ENCODE measurements at places on chromosomes 1 and 21.

GRCh38 chr1:3641046-3641760 lies 8.7 kb downstream of the WRAP73 start:
- no peak for DNase-seq

DNA sequence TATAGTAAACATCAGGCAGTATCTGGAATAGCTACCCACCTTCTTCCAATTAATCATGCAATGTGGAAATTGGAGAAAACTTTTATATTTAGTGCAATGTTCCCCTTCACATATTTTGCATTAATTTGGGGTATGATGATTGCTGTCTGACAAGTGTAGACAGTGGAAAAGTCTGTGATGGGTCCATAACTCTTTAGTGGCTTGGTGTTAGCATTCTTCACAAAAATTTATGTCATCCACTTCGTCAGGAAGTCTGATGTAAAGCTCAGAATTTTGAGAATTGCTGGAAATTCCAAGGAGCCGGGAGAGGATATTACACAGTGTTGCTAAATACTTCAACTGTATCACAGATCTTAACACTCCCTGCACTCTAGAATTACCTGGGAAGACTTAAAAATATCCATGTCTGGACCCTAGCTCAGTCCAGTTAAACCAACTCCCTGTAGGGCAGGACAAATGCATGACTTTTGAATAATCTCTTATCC lies 549.7 kb upstream of the PLXNA2 start:
- DNase-seq: no peak

- no peak for DNase-seq
These were observed 84.1 kb upstream of the ZNF326 start for GRCh38 chr1:89910780-89911179.

DNA sequence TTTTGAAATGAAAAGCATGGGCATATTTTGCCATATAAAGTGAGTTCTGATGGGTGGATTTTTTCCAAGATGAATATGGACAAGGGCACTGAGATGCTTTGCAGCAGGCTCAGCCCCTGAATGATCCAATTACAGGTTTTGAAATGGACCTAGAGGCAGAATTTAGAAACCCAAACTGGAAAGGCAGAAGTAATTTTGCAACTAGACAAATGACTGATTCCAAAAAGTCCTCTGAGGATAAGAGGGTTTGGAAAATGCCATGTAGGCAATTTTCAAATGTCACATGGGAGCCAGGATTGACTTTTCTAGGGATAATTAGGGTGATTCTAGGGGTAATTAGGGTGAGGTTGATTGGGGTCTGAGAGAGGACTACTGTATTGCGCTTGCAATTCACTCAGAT lies 148.9 kb upstream of the ZNF648 start:
- DNase-seq: no peak

DNA sequence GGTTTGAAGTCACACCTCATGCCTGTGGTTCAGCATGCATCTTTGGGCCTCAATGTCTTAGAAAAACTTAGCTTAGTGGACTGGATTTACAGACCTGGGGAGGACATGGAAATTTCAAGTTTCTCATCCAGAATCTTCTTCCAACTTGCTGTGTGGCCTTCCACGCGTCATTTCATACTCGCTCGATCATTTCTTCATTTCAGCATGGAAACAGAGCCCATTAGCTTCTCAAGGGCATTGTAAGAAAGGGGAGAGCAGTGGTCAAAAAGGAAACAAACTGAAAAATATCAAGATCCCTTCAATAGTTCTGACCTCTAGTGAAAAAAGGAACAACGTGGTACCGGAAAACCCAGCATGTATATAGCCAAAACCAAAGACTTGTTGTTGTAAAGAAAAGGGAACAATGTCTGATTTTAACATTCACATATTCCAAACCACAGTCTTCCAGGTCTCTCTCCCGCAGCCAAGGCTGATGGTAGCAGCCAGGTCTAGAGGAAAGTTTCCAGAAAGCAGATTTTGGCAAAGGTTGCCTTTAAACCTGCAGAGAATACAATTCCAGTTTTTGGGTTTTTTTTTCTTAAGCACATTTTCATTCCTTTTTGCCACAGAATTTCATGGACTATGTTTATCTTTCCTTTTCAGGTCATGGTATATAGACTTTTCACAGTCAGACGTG lies 97.0 kb upstream of the CDC42BPA start:
- DNase-seq: no peak

- no peak for DNase-seq
These were observed 19.3 kb downstream of the CRYZL1 start for GRCh38 chr21:33622253-33622652.

DNA sequence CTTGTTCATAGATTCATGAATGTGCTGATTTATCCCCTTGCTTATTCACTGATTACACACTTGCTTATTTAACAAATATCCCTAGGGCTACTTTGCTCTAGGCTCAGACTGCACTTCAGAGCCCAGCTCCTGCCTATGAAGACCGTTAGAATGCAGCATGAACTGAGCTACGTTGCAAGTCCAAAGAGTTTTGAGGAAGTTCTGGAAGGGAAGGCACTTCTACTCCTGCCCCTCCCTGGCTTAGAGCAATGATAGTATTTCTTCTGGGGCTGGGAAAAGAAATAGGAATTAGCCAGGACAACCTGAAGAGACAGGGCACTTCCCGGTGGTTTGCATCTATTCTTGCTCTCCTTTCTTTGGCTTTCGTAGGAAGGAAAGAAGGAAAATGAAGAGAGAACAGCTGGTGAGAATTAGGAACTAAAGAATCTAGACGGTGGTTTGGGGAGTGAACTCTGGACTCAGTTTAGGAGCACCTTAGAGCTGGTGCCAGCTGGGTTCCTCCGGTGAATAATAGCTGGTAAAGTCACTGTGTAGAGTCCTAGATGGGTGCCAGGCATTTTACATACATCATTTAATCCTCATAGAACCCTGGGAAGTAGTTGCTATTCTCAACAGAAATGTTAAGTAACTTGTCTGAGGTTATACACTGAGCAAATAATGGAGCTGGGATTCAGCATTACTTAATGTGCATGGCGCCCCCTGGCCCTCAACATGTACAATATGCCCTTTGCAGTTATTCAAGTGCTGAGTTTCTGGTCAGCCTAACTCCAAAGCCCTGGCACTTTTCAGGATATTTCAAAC lies 65.9 kb downstream of the NDUFS5 start:
- DNase-seq: no peak

DNA sequence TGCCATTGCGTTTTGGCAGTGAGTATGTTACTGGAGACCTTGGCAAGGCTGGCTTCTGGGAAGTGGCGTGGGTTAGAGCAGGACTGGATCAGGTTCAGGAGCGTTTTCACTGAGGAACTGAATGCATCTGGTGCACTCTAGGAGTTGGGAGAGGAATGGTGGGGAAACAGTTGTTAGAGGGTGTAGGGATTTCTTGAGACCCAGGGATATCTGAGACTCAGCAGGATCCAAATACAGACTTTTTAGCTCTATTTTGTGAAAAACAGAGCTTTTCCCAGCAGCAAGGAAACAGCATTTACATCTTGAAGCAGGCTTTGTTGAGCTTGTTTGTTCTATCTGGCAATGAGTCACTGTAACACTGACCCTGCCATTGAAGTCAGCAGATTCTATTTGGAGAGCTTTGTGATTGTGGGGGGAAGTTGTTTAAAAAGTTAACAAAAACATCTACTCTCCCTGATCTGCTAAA lies 56.9 kb upstream of the NRIP1 start:
- DNase-seq: no peak

DNA sequence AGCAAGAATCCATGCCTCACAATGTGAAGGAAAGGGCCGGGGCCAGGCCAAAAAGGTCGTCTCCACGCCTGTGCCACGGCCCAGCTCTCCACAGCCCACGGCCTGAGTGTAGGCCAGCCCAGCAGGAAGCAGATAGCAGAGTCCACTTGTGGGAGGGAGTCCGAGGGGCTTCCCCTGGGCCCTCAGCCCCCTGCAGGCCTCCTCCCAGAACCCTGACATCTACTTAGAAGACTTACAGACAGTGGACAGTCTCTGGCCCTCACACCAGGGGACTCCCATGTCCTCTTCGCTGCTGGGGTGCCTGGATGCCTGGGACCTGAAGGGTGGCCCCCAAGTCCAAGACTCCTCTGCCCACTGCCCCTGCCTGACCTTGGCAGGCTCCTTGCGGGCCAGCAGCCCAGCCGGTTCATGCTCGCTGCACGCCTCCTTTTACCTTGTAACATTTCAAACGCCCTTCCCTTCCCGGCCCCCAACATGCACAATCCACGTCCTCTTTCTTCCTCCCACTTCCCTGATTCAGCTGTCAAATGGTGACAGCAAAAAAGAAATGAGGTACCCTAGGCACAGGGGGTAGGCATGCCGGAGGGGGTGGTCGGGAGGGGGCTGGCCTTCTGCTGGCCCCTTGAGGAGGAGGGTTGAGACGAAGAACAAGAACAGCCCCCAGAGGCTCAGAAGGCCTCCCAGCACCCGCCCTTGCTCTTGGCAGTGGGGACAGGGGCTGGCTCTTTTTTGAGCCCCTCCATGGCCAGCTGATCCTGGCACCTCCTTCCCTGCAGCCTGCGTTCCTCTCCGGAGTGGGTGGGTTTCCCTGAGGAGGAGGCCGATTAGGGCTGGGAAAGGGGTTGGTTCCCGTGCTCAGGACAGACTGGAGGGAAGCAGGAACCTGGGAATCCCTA lies 997 bp upstream of the PTPN7 start:
- DNase-seq: no peak

DNA sequence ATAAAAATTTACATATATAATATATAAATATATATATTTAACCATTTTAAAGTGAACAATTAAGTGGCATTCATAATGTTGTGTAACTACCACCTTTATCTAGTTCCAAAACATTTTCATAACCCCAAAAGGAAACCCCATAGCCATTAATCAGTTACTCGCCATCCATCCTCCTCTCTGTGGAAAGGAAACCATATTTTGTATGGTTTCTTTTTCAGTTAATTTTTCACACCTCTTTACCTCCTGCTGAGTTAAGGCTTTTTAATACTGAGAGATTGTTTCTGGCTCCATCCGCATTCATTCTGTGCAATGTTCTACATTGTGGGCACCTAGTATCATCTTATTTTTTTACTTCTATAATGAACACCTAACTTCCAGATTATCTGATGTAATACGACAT lies 512.1 kb downstream of the LMO4 start:
- DNase-seq: no peak

DNA sequence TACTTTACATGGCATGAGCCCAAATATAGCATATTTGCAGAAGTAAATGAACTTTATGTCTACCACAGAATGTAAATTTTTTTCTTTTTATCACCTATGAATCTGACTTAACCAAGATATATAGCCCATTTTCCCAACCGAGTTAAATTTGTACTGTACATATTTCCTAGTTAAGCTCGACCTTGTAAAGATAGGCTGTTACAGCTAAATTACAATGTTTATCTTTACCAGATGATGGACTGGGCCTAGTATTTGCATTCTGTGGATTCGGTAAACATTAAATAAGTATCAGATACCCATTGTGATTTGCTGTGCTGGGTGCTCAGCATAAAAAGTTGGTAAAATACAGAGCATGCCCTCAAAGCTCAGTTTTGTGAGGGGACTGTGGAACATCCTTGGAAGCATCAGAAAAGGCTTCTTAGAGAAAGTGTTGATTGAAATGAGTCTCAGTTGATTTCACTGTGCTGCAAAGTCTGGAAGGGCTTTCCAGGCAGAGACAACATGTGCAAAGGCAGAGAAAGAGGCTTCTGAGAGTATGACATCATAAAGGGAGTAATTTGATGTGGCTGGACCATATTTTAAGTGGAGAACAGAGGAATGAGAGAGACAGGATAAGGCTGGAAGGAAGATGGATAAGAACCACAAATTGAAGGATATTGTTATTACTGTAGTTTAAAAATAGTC lies 27.4 kb downstream of the MORC3 start:
- no peak for DNase-seq

- DNase-seq: no peak
These were observed 18.5 kb downstream of the CSTB start for GRCh38 chr21:43757601-43758000.

- DNase-seq: no peak
These were observed 42.6 kb downstream of the ATP5PO start for GRCh38 chr21:33872881-33873515.

- DNase-seq: no peak
These were observed 80.5 kb downstream of the ENAH start for GRCh38 chr1:225572422-225572821.
